ENCODE measurements at places on chromosomes 12 and 14. TPM values are rescaled to one million over a fixed set of nuclear protein-coding genes. Genes with fewer than 3 reads are reported as not detected.

The FGF6 gene
- not detected for total RNA-seq

The CISTR gene
- not detected for total RNA-seq

The ERP27 gene
- 11.8 TPM for total RNA-seq

The TSHR gene
- total RNA-seq = 0.39 TPM

The SERPINA12 gene
- not detected for total RNA-seq

The SPIC gene
- total RNA-seq = not detected

The IFI27L2 gene
- total RNA-seq = 77.9 TPM

The P2RX2 gene
- total RNA-seq = not detected

The MMP17 gene
- total RNA-seq = 0.36 TPM

The DTX1 gene
- 0.55 TPM for total RNA-seq

The VIPAS39 gene
- total RNA-seq = 19.6 TPM

The SLC5A8 gene
- total RNA-seq = not detected

The FAM90A1 gene
- total RNA-seq = 0.11 TPM

The ZNF384 gene
- total RNA-seq = 88.2 TPM

The GON7 gene
- 17.7 TPM for total RNA-seq

The TCHP gene
- total RNA-seq = 37.2 TPM

The OVCH1 gene
- total RNA-seq = not detected

The C12orf54 gene
- not detected for total RNA-seq

The TBX3 gene
- total RNA-seq = not detected

The LRTM2 gene
- not detected for total RNA-seq

The KCNK13 gene
- total RNA-seq = not detected

The ITGB7 gene
- 420 TPM for total RNA-seq

The CD163L1 gene
- 0.97 TPM for total RNA-seq

The PLEK2 gene
- 0.85 TPM for total RNA-seq

The GTF2H3 gene
- 35.8 TPM for total RNA-seq

The TEX22 gene
- 6.4 TPM for total RNA-seq

The RD3L gene
- total RNA-seq = not detected

The PRB2 gene
- not detected for total RNA-seq

Measured in activated naive CD8-positive, alpha-beta T cell treated with anti-CD3 and anti-CD28 coated beads, Interleukin-2, amount 10 ng/mL, durations not matched to agents 7 days and 5 days (primary cell).